CD4-positive, alpha-beta T cell (primary cell): ENCODE measurements at places on chromosomes 5 and 9.

GRCh38 chr5:10761933-10762775, 1.1 kb upstream of the DAP start:
- DNase-seq = peak; percentile 65

GRCh38 chr9:92846662-92847145, 31.1 kb downstream of the ZNF484 start:
- DNase-seq = no peak

GRCh38 chr5:52469420-52469819, 318.3 kb upstream of the ITGA1 start:
- no peak for DNase-seq

GRCh38 chr9:89454498-89455355, 43.2 kb downstream of the SEMA4D start:
- no peak for DNase-seq

DNA sequence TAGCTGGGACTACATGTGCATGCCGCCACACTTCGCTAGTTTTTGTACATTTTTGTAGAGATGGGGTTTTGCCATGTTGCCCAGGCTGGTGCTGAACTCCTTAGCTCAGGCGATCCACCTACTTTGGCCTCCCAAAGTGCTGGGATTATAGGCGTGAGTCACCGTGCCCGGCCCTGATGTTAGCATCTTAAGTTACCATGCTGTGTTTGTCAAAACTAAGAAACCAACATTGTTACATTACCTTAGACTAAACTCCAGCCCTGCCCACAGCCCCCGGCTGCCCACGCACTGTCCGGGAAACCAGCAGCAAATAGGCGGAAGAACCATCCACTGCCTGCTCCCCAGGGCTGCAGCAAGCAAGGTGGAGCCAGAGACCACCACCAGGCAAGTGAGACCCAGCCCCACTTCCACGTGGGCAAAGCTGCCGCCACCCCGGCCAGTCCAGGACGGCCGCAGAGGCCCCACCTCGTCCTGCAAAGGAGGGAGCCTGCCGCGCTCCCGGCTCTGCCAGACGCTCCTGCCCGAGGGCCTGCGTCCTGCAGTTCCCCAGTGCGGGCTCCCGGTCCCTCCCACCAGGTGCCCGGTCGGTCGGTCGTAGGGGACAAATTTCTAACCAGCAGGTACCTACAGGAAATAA, 35.7 kb upstream of the TXN start:
- DNase-seq = no peak

DNA sequence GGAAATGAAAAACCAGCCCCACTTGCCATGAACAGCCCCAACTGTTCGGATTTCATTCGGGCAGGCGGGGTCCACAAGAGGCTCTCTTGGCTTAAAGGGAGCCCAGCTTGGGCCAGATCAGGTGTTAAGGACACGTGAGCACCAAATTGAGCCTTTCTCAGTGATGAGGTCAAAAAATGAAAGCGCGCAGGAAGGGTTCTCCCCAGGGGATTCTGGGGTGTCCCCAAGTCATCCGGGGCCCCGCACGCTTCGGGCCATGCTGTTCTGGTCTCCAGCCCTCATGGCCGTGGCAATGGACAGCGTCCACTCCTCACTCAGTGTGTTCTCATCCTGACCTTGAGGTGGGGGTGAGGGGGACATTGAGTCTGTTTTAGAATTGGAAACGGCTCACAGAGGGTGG, 10.9 kb downstream of the AK1 start:
- DNase-seq = no peak

GRCh38 chr5:8811581-8811980, 734.3 kb downstream of the SEMA5A start:
- DNase-seq = no peak

- DNase-seq = no peak
Observed at GRCh38 chr5:142255831-142256230, 69.0 kb downstream of the SPRY4 start.

- no peak for DNase-seq
Observed at GRCh38 chr9:130390390-130390789, 54.4 kb upstream of the ASS1 start.
